ENCODE measurements at places on chromosomes 7 and 10. TPM values are rescaled to one million over a fixed set of nuclear protein-coding genes. Genes with fewer than 3 reads are reported as not detected.

EZH2 gene
- 8.0 TPM for total RNA-seq

FANK1 gene
- 2.4 TPM for total RNA-seq

ARHGEF35 gene
- 0.56 TPM for total RNA-seq

HOXA13 gene
- total RNA-seq = not detected

EBLN1 gene
- not detected for total RNA-seq

All from endothelial cell of coronary artery (primary cell).